ENCODE measurements at places on chromosomes 4 and X.

GRCh38 chrX:83845397-83845796, 15.5 kb upstream of the CYLC1 start:
- no peak for DNase-seq

DNA sequence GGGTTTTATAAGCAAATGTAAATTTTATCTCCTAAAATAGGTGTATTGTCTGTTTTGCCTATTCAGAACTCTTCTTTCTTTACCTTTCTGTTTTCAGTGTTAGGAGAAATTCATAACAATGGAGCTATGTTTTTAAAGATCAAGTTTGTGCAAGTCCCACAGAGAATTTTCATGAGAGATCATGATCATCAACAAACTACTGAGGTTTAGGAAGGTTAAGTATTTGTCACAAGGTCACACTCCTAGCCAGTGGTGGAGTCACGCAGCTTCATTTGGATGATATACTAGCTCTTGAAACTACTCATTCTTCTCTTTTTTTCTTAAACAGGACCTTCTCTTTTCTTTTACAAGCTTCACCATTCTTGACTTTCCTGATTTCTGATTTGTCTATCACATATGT, 892.6 kb upstream of the FRG1 start:
- DNase-seq = no peak

- DNase-seq = no peak
These were observed 79.7 kb downstream of the GRIA3 start for GRCh38 chrX:123263747-123264146.

DNA sequence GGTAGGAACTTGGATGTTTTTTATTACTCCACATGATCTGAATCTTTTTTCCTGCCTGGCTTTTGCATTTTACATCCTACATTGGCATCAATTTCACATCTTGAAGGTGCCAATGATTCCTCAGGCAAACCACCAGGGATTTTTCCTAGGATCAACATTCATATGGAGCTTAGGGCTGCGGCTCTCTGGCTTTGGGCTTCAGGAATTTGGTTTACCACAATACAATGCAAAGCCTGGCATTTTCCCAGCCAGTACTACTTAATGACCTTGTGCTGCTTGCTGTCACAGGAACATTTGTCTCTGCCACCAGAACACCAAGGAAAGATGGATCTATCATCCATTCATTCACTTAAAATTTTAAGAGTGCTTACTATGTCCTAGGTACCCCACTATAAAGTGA, 180.7 kb downstream of the PDGFC start:
- no peak for DNase-seq

DNA sequence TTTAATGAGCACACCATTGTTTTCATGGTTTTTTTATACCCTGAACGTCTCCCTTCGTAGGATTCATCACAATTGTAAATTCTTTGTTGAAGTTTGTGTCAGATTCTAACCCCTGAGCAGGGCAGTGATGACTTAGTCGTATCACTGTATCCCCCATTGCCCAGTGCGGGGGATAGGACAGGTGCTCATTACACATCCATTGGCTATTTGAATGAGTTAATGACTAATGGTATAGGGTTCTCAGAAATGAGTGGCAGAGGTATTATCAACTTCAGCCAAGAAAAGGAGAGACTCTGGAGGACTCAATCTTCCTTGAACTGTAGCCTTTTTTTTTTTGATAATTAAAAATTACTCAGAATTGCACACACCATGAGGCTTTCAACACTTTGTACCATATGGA, 64.6 kb downstream of the SYNPO2 start:
- DNase-seq = no peak

GRCh38 chr4:43224559-43224958, 332.0 kb downstream of the GRXCR1 start:
- DNase-seq = no peak

DNA sequence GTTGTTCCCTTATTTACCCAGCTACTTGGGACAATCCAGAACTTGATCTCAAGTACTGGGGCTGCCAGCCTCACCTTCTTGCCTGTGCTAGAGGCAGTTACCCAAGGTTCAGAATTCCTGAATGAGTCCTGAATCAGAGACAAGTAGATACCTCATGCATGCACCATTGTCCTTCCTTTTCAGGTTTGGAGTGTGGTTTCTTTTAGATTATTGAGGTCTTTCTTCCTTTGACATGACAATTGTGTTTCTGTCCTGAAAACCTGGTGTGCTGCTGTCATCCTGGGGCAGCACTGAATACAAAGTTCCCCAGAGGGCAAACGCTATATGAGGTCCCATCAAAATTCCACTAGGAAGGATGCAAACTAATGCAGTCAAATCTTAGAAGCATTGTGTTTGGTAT, 3.5 kb downstream of the CXCL2 start:
- no peak for DNase-seq

DNA sequence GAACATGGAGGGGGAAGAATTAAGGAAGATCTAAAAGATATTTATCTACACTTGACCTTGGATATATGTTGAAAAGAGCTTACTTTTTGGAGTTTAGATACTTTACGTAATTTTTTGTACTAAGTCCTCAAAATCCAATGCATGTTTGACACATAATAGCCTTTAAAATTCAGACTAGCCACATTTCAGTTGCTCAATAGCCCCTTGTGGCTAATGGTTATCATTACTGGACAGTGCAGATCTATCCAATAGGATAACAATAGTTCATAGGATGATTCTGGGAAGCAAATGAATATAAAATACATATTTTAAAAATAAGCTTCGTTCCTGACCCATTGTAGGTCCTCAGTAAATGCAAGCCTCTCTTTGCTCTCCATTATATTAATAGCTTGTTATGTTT, 13.8 kb downstream of the AP1AR start:
- no peak for DNase-seq

DNA sequence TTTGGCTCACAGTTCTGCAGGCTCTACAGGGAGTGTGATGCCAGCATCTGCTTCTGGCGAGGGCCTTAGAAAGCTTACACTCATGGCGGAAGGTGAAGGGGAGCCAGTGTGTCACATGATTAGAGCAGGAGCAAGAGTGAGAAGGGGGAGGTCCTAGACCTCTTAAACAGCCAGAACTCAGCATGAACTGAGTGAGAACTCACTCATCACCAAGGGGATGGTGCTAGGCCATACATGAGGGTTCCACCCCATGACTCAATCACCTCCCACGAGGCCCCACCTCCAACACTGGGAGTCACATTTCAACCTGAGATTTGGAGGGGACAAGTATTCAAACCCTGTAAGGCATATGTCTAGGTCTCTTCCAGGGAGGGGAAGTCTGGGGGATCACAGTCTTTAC, 33.4 kb downstream of the SPRY1 start:
- no peak for DNase-seq

DNA sequence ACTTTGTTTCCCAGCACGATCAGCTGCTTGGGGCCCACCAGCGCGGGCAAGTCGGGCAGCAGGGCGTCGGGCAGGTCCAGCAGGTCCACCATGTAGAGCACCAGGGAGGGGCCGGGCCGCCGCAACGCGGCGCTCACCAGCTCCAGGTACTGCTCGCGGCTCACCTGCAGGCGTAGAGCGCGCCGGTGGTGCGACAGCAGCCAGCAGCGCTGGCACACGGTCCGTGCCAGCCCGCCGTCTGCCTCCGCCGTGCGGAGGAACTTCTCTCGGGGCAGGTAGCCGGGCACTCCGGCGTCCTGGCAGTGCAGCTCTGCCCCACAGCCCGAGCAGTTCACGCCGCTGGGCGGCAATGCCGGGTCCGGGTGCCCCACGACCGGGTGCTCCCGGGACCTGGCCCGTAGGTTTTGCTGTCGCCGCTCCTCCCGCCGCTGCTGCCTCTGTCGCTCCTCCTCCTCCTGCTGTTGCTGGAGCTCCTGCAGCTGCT, 527 bp downstream of the NOA1 start:
- DNase-seq = peak; percentile 49
